Activated naive CD4-positive, alpha-beta T cell treated with anti-CD3 and anti-CD28 coated beads for 36 hours (primary cell): ENCODE measurements at places on chromosomes 5 and 9.
A peak's percentile ranks its signal among the peaks of the same experiment; 100 is the strongest.

- H3K4me1 ChIP-seq = no peaks in the 10 kb centered on the region
- no peak for DNase-seq
- peaks cover 13% of the 10 kb centered on the region for H3K27me3 ChIP-seq
- H3K36me3 ChIP-seq = no peaks in the 10 kb centered on the region
- no peak overlapping the region for H3K27ac ChIP-seq
Measured at GRCh38 chr5:90533794-90534193, 4.4 kb upstream of the LYSMD3 start.

- no peaks in the 10 kb centered on the region for H3K36me3 ChIP-seq
- H3K4me1 ChIP-seq = peaks cover 19% of the 10 kb centered on the region
- DNase-seq = peak; percentile 6
- no peaks in the 10 kb centered on the region for H3K27me3 ChIP-seq
Measured at GRCh38 chr5:148620696-148621095, 33.6 kb downstream of the HTR4 start.

DNA sequence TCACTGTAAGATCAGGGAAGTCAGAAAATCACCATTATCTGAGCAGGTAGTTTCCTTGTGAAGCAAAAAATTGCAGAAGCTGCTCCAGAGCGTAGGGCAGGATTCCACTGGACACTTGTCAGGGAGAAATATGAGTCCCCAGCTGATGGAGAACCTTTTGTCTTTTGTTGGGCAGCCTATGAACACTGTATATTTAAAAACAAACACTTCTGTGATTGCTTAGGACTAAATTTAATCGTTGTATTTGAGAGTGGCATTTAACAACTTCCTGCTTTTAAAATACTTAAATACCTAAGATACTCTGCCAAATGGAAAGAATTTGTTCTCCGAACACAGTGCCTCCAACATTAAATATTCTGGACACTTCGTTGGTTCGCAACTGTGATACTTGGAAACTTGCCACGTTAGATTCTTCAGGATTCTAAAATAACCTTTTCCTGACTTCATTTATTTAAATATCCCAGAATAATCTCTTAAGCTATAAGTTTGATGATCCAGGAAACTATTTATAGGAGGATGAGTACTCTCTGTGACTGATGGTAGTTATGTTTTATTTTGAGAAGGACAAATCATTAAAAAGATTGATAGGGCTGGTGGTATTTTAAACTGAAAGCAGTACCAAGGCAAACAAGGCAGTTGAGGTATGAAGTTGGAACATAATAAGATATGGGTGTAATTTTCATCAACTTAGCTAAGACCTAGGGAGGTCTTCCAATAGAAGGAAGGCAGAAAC, 2.7 kb upstream of the HSPA4 start:
- H3K36me3 ChIP-seq = peaks cover 9% of the 10 kb centered on the region
- H3K4me1 ChIP-seq = peaks cover 23% of the 10 kb centered on the region
- no peak overlapping the region for H3K27ac ChIP-seq
- no peak overlapping the region for H3K4me3 ChIP-seq

DNA sequence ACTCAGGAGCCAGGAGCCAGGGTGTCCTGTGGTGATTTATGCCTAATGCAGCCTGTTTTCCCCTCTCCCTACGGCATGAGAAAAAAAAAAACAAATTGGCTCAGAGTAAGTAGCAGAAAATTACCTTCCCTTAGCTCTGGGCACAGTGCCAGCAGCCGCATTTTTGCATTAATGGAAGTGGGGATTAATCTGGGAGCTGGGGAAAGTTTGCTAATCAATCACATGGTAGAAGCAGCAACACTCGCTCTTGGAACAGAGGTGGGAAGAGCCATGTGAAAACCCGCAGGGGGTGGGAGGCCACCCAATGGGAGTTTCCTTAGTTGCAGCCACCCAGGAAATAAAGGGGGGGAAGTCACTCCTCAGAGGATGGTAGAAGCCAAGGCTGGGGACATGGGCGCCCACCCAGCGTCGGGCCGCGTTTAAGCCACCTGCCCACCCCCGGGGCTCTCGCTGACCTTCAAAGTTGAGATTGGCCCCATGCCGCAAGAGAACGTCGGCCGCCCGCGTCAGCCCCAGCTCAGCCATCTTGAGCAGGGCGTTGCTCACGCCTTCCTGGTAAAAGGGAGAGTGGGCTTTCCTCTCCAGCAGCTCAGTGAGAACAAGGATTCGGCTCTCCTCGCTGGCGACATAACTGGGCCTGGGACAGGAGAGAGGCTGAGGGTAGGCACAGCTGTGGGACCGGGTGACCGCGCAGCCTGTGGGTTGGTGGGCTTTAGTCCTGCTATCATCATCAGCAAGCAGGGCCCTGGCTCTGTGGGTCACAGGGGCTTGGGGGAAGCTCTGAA, 1.7 kb downstream of the ASB6 start:
- no peaks in the 10 kb centered on the region for H3K27me3 ChIP-seq
- H3K36me3 ChIP-seq = peaks cover 5% of the 10 kb centered on the region
- no peak for DNase-seq
- H3K27ac ChIP-seq = peak overlapping the region; percentile 30

DNA sequence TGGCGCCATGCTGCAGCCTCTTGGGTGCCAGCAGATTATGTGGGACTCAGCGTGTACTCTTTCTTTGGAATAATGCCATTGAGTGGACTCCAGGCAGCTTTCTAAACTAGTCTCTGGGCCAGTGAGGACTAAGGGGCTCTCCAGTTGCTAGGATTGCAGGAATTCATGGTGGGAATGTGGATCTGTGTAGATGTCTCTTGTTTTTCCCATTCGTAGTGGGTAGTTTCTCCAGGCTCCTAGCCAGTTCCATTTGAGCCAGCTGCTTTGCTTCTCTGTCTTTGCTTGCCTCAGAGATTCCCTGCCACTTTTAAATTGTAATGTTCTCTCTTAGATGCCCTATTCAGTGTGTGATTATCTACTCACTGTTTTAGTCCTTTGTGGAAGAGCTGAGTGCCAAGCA, 42.6 kb downstream of the SLF1 start:
- no peaks in the 10 kb centered on the region for H3K4me1 ChIP-seq
- peaks cover 38% of the 10 kb centered on the region for H3K36me3 ChIP-seq
- H3K27me3 ChIP-seq = no peaks in the 10 kb centered on the region

GRCh38 chr5:113562828-113563400, 49.4 kb downstream of the YTHDC2 start:
- no peak overlapping the region for H3K27ac ChIP-seq
- no peaks in the 10 kb centered on the region for H3K27me3 ChIP-seq
- no peak overlapping the region for H3K4me3 ChIP-seq

DNA sequence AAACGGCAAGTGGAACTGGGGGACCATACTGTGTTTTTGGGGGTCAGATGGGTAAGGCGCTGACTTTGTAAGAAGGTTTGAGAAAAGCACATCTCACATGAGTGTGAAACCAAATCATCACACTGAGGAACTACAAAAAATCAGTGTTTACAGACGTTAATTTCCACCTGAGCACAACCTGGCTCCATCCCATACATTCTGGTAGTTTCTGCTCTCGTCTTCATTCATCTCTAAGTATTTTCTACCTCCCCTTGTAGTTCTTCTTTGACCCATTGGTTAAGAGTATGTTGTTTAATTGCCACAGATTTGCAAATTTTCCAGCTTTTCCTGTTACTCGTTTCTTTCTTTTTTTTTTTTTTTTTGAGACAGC, 8.9 kb upstream of the DPP7 start:
- H3K4me1 ChIP-seq = peaks cover 26% of the 10 kb centered on the region
- peaks cover 4% of the 10 kb centered on the region for H3K36me3 ChIP-seq
- no peaks in the 10 kb centered on the region for H3K27me3 ChIP-seq
- no peak overlapping the region for H3K4me3 ChIP-seq

GRCh38 chr5:126268697-126269315, 154.4 kb upstream of the GRAMD2B start:
- no peak overlapping the region for H3K4me3 ChIP-seq
- no peaks in the 10 kb centered on the region for H3K4me1 ChIP-seq

DNA sequence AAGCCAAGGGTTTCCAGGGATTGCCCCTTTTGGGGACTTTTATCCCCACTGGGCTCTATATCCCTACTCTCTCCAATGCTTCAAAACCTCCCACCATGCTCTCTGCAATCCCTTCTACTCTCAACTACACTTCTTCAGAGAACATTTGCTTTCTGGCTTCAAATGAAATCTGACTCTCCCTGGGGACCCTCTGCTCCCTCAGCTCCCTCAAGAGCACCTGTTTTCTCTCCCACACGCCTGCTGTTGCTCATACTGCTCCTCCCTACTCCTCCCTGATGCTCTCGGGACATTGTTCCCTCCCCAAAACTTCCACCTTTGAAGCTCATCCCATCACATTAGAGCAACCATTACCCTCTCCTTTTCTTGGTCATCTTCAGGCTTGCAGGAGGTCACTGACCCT, 344.9 kb downstream of the CDK5RAP2 start:
- no peaks in the 10 kb centered on the region for H3K27me3 ChIP-seq
- no peak for DNase-seq
- no peaks in the 10 kb centered on the region for H3K36me3 ChIP-seq
- no peaks in the 10 kb centered on the region for H3K4me1 ChIP-seq
- H3K4me3 ChIP-seq = no peak overlapping the region

- no peak for DNase-seq
- H3K4me3 ChIP-seq = no peak overlapping the region
- no peak overlapping the region for H3K27ac ChIP-seq
- H3K4me1 ChIP-seq = no peaks in the 10 kb centered on the region
- no peaks in the 10 kb centered on the region for H3K36me3 ChIP-seq
- H3K27me3 ChIP-seq = peaks cover 10% of the 10 kb centered on the region
Measured at GRCh38 chr5:66661149-66661548, 65.0 kb downstream of the MAST4 start.

DNA sequence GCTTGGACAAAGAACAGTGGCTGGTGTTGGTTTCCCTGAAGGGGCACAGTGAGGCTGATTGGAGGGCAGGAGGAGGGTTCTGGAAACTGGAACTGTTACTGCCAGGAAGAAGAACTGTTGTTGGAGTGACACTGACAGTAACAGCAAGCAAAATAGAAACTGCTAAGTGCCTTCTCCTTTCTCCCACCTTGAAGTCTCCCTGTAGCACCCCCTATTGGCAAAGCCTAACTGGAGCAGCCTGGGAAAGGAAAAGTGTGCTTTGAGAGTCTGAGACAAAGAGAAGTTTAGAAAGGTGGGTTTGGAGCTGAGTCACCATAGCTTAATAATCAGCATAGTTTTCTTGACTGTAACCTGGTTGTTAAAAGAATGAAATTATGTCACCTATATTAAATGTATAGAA, 2.5 kb upstream of the TMEM174 start:
- no peak overlapping the region for H3K4me3 ChIP-seq
- H3K36me3 ChIP-seq = no peaks in the 10 kb centered on the region
- peak; percentile 50 for DNase-seq
- H3K27ac ChIP-seq = no peak overlapping the region

GRCh38 chr5:91706785-91707520, 323.8 kb upstream of the ARRDC3 start:
- no peaks in the 10 kb centered on the region for H3K27me3 ChIP-seq
- no peak overlapping the region for H3K4me3 ChIP-seq
- H3K27ac ChIP-seq = no peak overlapping the region
- no peak for DNase-seq
- no peaks in the 10 kb centered on the region for H3K4me1 ChIP-seq

DNA sequence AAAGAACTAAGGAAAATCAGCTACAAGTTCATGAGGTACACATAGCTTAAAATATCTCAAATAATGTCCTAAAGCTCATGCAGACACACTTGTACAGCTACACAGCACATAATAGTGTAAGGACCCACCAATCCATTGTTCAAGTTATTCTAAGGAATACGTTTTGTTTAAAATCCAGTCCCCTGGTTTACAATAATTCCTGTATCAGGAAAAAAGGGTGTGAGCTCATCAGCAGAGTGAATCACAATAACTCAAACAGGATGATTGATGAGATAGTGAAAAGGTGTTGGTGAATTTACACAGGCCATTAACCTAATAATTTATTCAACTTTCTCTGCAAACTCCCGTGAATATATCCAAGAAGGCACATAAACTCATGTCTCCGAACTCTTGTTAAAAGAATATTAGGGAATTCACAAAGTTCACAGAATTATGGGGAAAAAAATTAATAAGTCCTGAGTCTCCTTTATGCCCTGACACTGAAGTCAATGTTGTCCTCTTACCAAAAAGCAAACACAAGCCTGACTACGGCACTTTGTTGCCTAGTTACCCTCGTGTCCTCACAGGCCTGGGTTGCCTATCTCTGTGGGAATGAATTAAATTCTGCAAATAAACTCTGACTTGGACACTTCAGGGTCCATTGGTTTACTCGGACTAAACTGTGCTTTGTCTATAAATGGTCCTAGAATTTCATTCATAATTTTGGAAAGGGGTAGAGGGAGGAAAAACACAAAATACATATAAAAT, 142.8 kb upstream of the PDE4D start:
- H3K4me3 ChIP-seq = no peak overlapping the region
- H3K27me3 ChIP-seq = no peaks in the 10 kb centered on the region
- no peaks in the 10 kb centered on the region for H3K4me1 ChIP-seq
- H3K27ac ChIP-seq = no peak overlapping the region

GRCh38 chr5:80745490-80745889, 90.7 kb upstream of the DHFR start:
- H3K4me1 ChIP-seq = peaks cover 4% of the 10 kb centered on the region
- H3K27ac ChIP-seq = no peak overlapping the region

DNA sequence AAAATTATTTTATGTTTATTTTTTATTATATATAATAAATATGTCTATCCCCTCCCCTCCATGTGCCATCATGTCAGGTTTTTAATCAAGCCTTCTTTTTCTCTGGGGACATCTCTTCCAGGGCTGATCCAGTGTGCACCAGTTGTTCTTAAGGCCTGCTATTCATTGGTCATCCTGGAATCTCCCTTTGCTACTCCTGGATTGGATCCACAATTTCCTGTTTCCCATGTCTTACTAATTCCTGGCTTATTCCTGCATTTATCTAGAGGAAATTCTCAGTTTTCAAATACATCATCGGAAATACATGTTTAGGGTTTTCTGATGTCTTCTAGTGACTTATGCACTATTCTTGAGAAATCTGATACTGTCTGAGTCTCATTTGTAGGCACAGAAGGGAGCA, 56.8 kb downstream of the ANGPTL2 start:
- H3K27ac ChIP-seq = no peak overlapping the region
- H3K36me3 ChIP-seq = no peaks in the 10 kb centered on the region
- DNase-seq = no peak
- H3K4me1 ChIP-seq = no peaks in the 10 kb centered on the region
- no peaks in the 10 kb centered on the region for H3K27me3 ChIP-seq

GRCh38 chr9:106644661-106645060, 218.3 kb upstream of the ZNF462 start:
- DNase-seq = no peak
- H3K4me3 ChIP-seq = no peak overlapping the region
- H3K36me3 ChIP-seq = no peaks in the 10 kb centered on the region
- H3K27ac ChIP-seq = no peak overlapping the region
- no peaks in the 10 kb centered on the region for H3K27me3 ChIP-seq

- no peak overlapping the region for H3K27ac ChIP-seq
- no peak overlapping the region for H3K4me3 ChIP-seq
- no peak for DNase-seq
- no peaks in the 10 kb centered on the region for H3K27me3 ChIP-seq
- no peaks in the 10 kb centered on the region for H3K36me3 ChIP-seq
- peaks cover 38% of the 10 kb centered on the region for H3K4me1 ChIP-seq
Measured at GRCh38 chr9:752201-752600, 89.3 kb upstream of the DMRT1 start.

GRCh38 chr9:27337833-27338526, 41.0 kb upstream of the EQTN start:
- no peak overlapping the region for H3K4me3 ChIP-seq
- peaks cover 2% of the 10 kb centered on the region for H3K27me3 ChIP-seq
- peaks cover 6% of the 10 kb centered on the region for H3K4me1 ChIP-seq
- no peak overlapping the region for H3K27ac ChIP-seq
- H3K36me3 ChIP-seq = no peaks in the 10 kb centered on the region
